ENCODE measurements at places on chromosomes 4 and X.

GRCh38 chrX:134933248-134933647 lies 57.5 kb upstream of the SMIM10 start:
- DNase-seq = peak; percentile 11

GRCh38 chr4:116343809-116344208 lies 741.6 kb downstream of the TRAM1L1 start:
- DNase-seq = peak; percentile 7

DNA sequence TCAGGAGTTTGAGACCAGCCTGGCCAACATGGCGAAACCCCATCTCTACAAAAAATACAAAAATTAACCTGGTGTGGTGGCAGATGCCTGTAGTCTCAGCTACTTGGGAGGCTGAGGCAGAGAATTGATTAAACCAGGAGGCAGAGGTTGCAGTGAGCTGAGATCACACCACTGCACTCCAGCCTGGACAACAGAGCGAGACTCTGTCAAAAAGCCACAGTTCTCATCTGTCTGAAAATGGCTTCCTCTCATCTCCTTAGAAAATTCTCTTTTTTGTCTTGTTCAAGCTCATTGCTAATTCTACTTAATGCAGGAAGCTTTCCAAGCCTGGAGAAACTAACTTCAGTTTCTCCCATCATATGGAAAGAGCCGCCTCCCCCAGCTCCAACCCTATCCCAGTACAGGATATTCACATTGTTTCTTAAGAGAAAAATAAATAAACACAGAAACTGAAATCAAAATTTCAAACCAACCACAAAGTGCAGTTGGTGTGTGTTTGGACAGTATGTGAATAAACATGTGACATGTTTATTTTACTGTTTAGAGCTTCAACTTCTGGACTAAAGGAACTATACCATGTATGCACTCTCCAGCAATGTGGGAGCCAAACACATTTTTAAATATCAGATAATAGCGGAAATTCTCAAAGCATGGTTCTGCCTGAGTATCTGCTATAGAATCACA lies 55.0 kb upstream of the GAB1 start:
- no peak for DNase-seq

- DNase-seq = no peak
These were observed 164.2 kb upstream of the SPRY1 start for GRCh38 chr4:123232439-123232838.

- DNase-seq = no peak
These were observed 1.4 kb downstream of the CLDN22 start for GRCh38 chr4:183318656-183319055.

GRCh38 chr4:183248201-183248600 lies 71.9 kb downstream of the CLDN22 start:
- DNase-seq = no peak

- no peak for DNase-seq
These were observed 66.8 kb downstream of the HHIP start for GRCh38 chr4:144712775-144713174.

- DNase-seq = no peak
These were observed 148.3 kb downstream of the GPC3 start for GRCh38 chrX:133837091-133837490.

DNA sequence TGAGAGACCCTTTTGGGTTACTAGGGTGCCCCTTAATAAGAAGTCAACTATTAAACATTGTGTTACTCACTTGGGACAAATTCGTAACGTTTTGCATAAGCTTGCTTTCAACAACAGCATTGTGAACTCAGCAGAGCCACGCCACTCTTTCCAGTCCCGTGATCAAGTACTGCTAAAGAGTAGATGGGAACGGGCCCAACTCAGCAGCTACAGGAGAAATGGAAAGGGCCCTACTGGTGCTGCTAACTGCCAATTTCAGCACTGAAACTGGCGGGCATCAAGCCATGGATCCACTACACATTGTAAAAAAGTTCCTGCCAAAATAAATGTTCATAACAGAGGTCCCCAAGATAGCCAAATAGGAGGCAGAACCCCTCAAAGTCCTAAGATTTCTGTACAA lies 19.0 kb upstream of the DHX15 start:
- DNase-seq = peak; percentile 21

DNA sequence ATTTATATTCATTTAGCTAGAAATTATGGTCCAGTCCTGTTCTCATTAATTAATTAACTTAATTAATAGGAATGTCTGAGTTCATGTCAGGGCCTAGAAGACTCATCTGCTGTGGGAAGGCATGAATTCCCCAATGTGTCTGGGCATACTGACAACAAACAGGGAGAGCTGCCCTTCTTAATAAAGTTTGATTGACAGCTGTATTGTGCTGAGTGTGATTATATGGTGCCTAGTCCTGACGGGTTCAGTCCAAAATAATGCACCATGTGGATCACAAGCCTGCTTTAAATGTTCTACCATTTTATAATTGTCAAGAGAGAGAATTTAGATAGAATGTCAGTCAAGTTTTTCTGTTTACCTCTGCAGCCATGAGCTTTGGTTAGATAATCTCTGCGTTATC lies 34.6 kb downstream of the ANXA10 start:
- DNase-seq = no peak

DNA sequence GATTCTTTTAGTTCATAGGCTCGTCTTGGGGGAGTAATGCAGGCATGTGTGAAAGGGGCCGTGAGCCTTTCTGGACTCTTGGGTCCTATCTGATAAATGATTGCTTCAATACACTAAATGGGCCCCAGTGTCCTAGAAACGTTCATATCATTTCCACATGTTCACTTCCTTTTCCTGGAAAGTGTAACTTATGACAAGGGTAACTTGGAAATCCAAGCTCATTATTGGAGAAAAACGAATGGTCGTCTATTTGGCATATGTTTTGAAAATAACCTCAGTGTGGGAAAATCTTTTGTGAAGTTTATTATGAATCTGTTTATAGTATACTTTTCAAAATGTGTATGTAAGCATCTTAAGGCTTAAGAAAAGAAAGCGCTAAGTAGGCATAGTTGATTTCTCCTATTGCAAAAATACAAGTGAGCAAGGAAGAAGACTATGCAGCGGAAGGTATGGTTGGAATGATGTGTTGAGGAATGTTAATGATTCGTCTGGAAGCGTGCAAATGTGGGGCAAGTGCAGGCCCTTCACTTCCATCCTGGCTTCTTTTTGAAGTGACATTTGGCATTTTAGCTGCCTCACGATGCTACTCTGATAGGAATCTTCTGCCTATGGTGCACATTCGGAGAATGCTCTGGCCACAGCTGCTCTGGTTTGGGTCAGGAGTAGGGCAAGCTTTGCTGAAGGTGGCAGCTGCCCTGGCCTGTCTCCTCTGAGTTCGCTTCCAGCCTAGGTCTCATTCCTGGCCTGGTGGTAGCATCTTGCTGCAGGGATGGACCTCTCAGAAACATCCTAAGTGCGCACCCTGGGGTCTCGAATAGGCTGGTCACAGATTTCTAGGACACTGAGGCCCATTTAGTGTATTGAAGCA lies 49.5 kb upstream of the STOX2 start:
- DNase-seq = no peak

GRCh38 chr4:31246856-31247255 lies 526.7 kb downstream of the PCDH7 start:
- no peak for DNase-seq

DNA sequence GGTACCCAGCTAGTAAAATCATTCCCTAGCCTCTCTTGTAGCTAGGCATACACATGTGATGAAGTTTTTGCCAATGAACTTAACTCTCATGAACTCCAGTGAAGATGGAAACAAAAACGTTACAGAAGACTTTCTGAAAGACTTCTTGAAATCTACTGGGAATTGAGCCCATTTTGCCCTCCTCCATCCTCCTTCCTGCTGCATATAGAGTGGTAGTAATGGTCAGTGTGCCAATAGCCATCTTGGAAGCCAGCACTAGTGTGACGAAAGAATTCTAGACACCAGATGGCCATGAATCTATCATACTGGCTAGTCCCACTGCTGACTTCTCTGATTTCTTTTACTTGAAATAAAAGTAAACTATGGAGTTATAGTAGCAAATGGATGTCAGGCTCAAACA lies 30.9 kb upstream of the PPA2 start:
- no peak for DNase-seq

- DNase-seq = no peak
These were observed 708.6 kb downstream of the C4orf33 start for GRCh38 chr4:129804461-129804981.

- DNase-seq = no peak
These were observed 16.7 kb upstream of the MSX1 start for GRCh38 chr4:4842476-4843441.

GRCh38 chr4:10722957-10723356 lies 38.4 kb upstream of the CLNK start:
- no peak for DNase-seq

GRCh38 chrX:101265869-101266428 lies 25.2 kb downstream of the TAF7L start:
- DNase-seq = no peak

DNA sequence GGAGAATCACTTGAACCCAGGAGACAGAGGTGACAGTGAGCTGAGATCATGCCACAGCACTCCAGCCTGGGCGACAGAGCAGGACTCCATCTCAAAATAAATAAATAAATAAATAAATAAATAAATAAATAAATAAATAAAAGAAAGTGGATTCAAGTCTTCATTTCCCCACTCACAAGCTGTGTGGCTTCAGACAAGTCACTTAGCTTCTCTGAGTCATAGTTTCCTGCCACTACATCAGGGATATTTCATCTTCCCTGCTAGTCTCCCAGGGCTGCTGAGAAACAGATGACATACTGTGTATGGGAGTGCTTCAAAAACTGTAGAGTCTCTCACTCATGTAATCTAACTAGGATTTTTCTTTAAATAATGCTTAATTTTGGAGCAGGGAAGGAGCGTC lies 37.2 kb downstream of the TBC1D9 start:
- no peak for DNase-seq

GRCh38 chrX:39948582-39948981 lies 149.2 kb downstream of the BCOR start:
- DNase-seq = no peak

GRCh38 chr4:13653766-13654161 lies 26.2 kb upstream of the BOD1L1 start:
- no peak for DNase-seq

DNA sequence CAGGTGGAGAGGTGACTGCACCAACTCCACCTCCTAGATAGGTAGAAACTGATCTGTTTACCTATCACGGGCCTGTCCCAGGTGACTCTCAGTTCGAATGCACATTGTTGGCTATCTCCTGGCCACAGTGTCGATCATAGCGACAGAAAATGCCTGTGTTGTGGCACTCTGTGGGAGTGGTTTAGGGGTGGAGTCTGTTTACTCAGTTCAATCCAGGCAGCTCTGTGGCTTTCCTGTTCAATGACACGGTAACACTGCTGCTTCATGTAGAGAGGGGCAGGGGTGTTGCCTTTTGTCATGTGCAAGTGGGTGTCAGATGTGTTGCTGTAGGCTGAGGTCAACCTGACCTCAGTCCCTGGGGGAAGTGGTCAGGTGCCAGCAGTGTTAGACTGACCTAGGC lies 1602.4 kb downstream of the TECRL start:
- DNase-seq = no peak

DNA sequence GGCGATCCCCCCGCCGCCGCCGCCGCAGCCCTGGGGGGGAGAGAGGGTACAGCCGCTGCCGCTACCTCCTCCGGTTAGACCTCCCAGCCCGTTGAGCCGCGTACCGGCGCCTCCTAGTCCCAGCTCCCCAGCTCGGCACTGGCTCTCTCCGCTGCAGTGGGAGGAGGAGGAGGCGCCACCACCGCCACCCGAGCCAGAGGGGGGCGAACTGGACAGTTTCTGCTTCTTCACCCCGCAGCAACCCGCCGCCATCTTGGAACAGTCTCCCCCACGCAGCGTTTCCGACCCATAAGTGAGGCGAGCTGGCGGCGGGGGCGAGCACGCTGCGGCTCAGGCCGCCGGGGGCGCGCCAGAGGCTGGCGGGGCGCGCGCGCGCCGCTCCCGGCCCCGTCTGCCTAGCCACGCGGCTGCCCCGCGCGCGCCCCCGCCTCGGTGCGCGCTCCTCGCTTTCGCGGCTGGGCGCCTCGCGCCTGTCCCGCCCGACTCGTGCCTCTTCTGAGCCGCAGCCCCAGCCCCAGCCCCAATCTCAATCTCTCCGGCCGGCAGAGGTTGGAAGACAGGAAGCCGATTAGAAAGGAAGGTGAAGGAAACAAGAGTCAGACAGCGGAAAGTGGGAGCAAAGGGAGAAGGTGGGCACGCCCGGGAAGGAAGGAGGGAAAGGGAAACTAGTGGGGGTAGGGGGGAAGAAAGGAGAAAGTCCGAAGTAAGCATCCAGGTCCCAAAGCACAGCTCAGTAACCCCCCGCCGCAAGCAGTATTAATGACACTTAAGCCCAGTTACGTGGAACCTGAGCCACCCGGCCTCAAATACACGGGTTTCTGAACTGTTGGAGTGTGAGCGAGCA lies at the start of gene AMMECR1:
TSS of gene AMMECR1 (minus strand) at position 266 of the 844 bp plus-strand sequence. CDS start at position 252, 14 bp downstream.
- DNase-seq = peak; percentile 79

DNA sequence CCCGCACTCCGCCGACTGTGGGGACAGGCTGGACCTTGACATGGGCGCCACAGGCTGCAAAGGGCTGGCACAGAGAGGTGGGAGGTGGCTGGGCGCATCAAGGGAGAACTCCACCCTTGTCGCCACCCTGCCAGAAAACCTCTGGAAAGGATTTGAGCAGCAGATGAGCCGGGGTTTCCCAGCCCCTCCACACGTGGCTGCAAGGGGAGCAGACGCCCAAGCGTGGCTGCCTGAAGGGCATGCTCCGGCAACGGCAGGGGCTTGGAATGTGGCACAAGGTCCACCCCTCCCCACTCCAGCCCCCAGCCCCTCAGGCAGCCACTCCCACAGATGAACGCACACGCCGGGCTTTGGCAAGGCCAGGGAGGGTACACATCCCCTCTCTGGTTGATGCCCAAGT lies 4.6 kb downstream of the BGN start:
- no peak for DNase-seq

GRCh38 chrX:82196866-82197265 lies 995.0 kb downstream of the SH3BGRL start:
- no peak for DNase-seq

GRCh38 chrX:12441381-12442128 lies 303.3 kb downstream of the FRMPD4 start:
- no peak for DNase-seq

DNA sequence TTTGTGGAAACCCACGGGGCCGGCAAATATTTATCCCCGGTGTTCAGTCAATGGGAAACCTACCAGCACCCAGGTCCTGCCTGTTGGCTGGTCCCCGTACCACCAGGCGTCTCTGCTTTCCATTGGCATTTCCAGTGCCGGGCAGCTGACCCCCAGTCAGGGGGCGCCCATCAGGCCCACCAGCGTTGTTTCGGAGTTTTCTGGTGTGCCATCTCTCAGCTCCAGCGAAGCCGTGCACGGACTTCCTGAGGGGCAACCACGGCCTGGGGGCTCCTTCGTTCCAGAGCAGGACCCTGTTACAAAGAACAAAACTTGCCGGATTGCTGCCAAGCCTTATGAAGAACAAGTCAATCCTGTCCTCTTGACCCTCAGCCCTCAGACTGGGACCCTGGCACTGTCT lies 32.7 kb downstream of the BCORL1 start:
- no peak for DNase-seq

- peak; percentile 30 for DNase-seq
These were observed 66.7 kb upstream of the PGRMC2 start for GRCh38 chr4:128354205-128354821.

GRCh38 chr4:100086766-100087431 lies 103.4 kb downstream of the DDIT4L start:
- no peak for DNase-seq

All from heart right ventricle (tissue), 16 donors.